ENCODE measurements at places on chromosomes 13 and 19.

DNA sequence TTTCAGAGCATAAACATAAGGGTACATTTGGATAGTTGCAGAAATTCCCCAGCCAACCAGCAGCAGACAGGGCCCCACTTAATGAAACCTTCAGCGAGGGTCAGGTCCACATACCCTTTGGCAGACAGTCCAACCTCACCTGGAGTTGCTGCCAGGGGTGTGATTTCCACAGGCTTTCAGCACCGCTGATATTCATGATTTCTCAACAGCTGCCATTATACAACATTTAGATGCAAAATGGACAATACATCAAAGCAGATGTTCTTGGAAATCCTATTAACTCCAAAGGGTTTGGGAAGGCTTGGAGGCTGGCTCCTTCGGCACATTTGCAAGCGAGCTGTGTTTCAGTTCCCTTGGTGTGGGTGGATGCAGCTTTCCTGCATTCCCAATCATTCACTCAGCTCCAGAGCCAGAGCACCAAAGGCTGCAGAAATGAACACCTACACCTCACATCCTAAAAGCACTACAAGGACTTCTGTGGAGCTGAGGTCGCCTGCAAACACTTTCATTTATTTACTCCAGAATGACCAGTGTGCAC is 147.2 kb upstream of the VSTM2B start:
- no peak for DNase-seq

DNA sequence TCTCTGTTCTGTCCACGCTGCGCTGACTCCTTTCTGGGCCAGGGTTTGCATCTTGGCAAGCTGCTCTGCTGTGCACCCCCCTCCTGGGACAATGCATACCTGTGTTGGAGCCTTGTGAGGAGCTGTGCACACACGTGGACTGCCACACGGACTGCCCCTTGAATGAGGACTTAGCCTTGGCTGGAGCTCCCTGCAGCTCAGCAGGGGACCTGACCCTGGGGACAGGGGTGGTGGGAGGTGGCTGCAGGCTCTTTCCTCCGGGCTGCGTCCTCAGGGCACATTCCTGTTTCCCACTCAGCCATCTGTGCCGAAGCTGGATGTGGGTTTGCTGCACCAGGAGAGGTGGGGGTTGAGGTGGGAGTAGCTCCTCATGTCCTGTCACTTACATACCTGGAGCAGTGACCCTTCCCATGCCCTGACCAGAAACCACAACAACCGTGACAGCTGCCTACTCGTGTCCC is 8.2 kb downstream of the RAB11B start:
- DNase-seq, result no peak

DNA sequence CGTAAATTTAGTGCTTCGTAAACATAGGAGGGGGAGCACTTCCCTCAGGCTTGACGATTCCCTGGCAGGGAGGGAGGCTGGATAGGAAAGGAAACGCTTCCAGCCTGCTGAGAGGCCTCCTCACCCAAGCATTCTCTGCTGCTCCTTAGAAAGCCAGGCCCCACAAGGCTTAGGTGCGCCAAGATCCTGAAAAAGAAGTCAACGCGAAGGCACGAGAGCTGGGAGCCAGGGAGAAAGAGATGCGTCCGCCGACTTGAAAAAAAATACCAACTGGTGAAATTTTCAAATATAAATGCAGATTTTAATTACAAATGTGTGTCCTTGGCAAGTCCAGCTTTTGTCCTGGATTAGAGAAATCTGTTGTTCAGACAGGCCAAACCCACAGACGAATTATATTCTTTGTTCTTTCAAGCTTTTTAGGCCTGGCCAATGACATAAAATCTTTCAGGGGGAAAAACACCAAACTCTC is 64.0 kb downstream of the ALOX5AP start:
- DNase-seq, result no peak

GRCh38 chr19:37635076-37636056 is 19.9 kb downstream of the ZFP30 start:
- DNase-seq, result no peak

- DNase-seq, result no peak
These were observed 560.6 kb downstream of the TBC1D4 start for GRCh38 chr13:74921326-74921725.

DNA sequence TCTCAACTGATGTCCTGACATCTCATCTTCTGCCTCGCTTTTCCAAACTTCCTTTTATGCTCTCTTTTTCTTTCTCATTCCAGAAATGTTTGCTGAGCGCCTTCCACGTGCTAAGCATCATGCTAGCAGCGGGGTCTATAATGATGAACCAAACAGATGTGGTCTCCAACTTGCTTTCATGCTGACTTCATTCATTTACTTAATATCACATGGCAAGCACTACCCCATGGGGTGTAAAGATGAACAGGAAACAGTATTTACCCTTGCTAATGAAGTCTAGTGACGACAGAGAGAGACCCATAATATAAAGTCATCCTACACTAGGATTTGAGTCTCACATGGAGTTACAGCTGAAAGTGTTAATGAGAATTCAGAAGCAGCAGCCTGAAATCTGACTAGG is 21.6 kb upstream of the URAD start:
- no peak for DNase-seq

Measured in iPS DF 19.7 (cell line).